ENCODE measurements at places on chromosomes 4 and X.

DNA sequence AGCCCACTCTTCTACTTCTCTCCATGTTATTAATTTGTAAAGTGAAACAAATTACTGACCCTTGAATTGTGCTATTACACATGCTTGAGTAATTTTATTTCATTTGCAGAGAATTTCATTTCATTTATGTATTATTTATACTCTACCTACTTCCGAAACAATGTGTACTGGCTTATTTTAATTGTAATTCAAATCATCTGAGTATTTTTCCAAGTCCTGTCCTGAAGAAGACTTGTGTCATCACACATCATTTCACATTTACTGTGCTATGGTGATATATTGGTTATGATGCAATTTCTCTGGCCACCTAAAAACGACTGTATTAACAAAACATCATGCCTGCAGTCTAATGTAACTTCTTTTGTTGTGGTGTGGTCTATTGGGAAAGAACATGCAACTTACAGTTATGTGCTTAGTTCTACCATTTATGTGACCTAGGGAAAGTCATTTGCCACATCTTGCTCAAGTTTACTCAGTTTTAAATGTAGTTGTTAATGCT lies 384.5 kb downstream of the RPA4 start:
- DNase-seq = no peak

GRCh38 chrX:20143561-20143960 lies 1.9 kb upstream of the EIF1AX start:
- DNase-seq = no peak

DNA sequence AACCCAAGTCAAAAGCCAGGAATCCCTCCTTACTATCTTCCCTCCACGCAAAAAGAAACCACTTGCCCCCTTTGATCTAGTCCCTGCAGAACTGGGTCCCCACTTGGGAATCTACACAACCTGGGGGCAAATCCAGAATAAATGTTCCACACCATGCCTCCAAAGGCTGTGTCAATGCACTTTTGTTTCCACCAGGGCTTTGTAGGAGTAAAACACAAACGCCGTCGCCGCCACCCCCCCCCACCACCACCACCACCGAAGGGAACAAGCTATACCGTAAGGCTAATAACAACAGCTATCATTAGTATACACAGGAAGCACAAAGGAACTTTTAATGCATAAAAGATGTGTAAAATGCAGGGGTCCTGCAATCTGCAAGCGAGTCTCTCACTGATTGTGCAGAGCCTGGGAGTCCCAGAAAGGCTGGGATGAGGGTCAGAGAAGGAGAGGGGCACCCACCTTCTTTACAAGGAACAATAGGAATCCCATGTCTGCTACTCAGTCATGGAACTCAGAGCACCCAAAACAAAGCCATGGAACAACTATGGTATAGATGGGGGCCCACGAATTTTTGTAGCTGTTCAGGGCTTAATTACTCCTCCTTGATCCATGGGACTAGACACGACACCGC lies 13.2 kb downstream of the BCOR start:
- DNase-seq = no peak

DNA sequence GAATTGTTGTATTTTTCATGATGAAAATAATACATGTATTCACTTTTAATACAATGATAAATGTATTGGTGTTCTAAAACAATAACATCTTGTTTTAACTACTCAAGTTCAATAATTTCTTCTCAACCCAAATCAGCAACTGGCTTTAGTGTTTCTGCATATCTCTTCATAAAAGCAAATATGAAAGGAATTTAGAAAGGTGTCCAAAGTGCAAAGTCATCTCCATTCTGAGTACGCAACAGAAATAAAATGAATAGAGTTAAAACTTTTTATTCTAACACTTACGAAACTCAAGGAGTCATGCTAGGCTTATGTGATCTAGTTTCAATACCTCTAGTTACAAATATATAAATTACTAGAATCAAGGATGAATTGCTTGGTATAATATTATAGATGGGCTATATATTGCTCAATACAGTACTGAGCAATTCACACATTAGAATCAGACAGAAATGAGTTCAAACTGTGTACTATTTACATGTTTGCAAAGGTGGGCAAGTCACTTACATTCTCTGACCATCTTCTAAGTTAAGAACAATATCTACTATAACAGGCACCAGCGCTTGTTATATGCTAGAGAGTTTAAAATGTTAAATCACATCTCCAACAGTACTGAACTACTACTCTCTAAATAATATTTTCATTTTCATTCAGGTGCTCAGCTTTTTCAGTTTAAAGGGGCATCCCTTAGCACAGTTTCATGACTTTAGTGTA lies 51.5 kb downstream of the PPA2 start:
- DNase-seq = no peak

DNA sequence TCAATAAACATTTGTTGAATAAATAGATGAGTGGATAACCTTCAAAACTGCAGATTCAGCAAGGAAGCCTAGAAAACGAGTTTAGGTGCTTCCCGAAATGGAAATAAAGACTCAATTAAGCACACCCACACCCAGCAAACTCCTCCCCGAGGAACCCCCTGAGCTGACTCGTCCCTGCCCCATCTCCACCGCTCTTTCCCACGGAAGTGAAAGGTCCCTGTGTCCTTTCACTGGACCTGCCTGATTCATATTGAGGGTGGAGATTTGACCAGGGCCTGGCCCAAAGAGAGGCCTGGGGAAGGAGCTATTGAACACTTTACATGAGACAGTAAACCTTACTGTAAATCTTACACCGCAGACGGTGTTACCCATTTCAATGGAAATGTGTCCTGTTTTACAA lies 129.1 kb downstream of the CPZ start:
- DNase-seq = no peak
